ENCODE measurements at places on chromosomes 7 and 10.

- DNase-seq: no peak
These were observed 129.0 kb downstream of the HIBADH start for GRCh38 chr7:27533652-27534081.

GRCh38 chr10:79292891-79293746 lies 54.1 kb upstream of the PPIF start:
- no peak for DNase-seq

DNA sequence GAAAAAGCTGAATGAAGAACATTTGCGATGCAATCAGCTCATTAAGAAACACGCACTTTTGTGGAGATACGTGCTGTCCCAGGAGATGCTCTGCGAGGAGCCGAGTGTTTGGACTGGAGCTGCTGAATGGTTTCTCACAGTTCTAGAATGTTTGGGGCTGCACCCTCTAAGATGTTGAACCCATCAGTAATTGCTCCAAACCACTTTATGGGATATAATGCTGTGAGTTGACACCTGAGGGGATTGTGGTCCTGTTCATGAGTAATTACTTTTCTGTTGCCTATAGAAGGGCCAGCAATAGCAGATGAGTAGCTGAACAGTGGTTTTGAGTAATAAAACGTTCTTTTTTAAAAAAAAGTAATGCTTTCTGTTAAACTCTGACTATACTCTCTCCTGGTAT lies 63.1 kb downstream of the IKZF1 start:
- no peak for DNase-seq

GRCh38 chr7:119733127-119733879 lies 539.7 kb upstream of the KCND2 start:
- DNase-seq: no peak

- DNase-seq: no peak
These were observed 29.8 kb downstream of the TES start for GRCh38 chr7:116240024-116240668.

DNA sequence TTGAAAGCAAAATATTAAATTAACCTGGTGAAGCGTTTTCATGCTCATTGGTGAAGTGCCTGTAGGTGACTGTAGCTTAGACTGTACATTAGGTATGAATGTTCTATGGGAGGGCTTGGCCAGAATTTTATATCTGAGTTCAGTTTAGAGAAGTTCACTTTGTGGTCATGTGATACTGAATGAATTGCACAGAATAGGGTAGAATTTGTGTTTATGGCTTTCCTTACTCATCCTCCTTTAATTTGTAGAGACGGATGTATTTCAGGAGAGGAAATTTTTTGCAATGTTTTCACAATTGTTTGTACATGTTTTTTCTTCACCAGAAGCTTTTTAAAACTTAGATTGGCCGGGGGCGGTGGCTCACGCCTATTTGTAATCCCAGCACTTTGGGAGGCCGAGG lies 32.3 kb downstream of the REEP3 start:
- no peak for DNase-seq

DNA sequence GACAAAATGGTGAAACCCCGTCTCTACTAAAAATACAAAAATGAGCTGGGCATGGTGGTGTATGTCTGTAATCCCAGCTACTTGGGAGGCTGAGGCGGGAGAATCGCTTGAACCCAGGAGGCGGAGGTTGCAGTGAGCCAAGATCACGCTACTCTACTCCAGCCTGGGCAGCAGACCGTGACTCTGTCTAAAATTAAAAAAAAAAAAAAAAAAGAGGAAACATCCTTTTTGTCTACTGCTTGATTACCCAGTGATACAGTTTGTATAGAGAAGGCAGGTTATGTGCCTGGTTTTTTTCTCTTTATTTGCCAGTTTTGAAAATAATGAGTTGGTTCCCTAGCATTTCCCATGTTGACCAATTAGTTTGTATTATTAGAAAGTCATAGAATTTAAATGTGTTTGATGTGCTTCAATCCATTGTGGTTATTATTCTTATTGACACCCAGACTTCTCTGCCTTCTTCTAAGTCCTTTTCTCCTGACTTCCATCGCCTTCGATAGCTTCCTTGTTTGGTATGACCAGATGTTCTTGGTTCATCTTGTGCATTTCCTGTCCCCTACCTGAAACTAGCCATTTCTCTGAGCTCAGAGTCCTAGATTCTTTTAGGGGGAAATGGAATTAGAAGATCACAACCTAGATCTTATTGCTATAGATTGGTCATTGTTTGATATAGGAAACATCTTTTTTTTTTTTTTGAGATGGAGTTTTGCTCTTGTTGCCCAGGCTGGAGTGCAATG lies 43.2 kb downstream of the VKORC1L1 start:
- no peak for DNase-seq

GRCh38 chr7:30472784-30473775 lies 5.5 kb downstream of the NOD1 start:
- DNase-seq: no peak

DNA sequence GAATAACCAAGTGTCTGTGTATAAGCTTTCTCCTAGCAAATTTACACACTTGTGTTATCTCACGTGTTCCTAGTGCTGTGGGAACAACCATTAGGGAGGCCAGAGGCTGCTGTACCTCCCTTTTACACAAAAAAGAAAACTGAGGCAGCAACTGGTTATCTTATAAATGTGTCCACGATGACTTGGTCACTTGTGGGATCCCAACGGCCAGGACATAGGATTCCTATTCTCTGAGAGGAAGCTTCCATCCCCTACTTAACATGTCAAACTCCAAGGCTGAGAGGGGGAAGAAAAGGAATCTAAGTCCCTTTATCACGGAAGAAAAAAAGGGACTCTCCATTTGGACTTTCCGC lies 484 bp downstream of the ZNF438 start:
- DNase-seq: no peak

Data from effector CD8-positive, alpha-beta T cell (primary cell).